Stomach (tissue), 19 donors: ENCODE measurements at places on chromosomes 3 and 15. TPM values are rescaled to one million over a fixed set of nuclear protein-coding genes. Genes with fewer than 3 reads are reported as not detected.

- no peak for DNase-seq
These were observed 210.2 kb upstream of the SLITRK3 start for GRCh38 chr3:165406425-165406824.

DNA sequence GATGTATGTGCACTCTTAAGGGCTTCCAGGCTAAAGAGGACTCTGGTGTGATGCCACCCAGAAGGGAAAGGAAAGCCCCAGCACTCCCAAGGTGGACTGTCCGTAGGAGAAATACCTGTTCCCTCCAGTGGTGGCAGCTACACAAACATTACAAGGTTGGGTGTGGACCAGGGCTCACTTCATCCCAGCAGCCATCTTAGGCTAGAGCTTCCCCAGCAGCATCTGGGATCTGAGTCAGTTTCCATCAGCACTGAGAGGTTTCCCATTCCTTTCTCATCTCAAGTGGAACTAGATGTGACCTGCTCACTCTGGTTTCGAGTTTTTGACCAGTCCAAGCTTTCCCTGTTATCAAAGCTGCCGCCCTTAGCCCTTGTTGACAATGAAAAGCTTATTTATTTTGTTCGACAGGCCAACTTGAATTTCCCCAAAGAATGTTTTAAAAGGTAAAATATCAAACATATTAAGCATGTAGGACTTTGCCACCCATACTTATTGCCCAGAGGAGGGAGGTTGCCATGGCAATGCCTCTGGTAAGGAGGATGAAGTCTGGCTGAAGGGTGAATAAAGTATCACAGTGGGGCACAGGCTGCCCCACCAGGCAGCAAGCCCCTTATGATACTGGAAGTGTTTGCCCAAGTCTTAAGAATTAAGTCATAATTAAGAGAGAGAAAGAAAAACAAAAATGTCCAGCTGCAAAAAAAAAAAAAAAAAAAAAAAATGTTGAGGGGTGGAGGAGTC is 28.9 kb downstream of the CLDN18 start:
- no peak for DNase-seq

GRCh38 chr15:66730168-66731021 is 28.4 kb downstream of the SMAD6 start:
- DNase-seq = no peak

DNA sequence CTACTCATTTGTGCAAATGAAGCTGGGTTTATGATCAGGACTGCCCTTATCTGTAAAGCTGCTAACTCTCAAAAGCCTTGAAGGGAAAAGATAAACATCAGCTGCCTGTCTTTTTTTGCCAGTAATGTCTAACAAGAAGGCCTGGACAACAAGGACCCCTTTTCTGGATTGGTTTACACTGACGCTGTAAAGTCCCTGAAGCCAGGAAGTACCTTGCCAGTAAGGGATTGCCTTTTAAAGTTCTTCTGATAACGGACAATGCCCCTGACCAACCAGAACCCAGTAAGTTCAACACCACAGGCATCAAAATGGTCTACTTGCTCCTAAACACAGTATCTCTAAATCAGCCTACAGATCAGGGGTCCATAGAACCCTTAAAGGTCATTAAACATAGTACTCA is 178.0 kb downstream of the PCCB start:
- no peak for DNase-seq

GRCh38 chr3:130276203-130276803 is 69.2 kb upstream of the COL6A5 start:
- peak; percentile 82 for DNase-seq

DNA sequence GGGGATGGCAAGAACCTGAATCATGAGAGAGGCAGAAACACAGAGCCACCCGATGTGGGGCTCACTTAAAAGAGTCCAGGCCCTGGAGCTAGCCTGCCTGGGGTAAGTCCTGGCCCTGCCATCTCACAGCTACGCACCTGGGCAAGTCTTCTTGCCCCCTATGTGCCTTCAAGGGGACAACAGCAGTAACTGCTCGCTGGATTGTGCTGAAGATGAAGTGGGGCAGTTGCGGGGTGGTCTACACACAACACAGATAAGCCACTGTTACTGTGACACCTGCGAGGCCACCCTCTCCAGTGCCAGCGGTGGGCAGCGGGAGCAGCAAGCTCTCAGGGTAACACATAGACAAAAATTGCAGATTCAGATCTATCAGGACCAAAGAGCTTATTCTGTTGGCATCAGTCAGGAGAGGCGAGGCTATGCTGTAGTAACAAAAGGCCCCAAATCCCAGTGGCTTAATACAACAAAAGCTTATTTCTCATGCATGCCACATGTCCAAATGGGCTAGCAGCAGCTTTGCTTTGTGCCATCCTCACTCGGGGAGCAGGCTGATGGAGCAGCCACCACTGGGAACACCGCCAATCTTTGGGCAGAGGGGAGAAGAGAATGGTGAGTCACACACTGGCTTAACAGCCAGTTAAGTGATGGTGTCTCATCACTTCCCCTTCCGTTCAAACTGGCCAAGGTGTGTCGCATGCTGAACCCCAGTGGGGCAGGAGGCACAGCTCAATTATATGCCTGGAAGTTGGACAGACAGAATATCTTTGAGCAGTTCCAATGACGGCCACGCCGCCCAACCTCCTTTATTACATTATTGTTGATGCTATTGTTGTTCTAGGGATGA is 78.3 kb downstream of the WNT7A start:
- DNase-seq = no peak

- no peak for DNase-seq
These were observed 41.5 kb upstream of the ATP2B2 start for GRCh38 chr3:10546820-10547263.

LSG1 gene
- total RNA-seq = 131 TPM

KBTBD12 gene
- total RNA-seq = 1.8 TPM

- peak; percentile 42 for DNase-seq
These were observed 3.3 kb upstream of the CNTN3 start for GRCh38 chr3:74617776-74618175.

DNA sequence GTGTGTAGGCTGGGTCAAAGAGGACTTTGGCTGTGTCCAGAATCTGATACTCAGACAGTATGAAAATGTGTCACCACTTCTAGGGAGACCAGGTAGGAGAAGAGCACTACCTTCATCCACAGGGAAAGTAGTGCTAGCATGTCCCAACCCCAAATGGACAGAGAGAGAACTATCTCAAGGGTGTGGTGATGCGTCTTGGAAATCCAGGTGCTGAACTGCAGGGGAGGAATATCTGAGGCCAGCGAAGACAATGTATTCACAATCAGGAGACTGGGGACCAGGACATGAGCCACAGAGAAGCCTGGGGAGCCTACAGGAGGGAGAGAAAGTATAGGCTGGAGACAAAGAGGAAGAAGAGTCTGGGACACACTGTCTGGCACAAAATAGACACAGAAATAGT is 152.0 kb upstream of the WNT5A start:
- no peak for DNase-seq

CYP8B1 gene
- total RNA-seq = not detected

GRCh38 chr3:129469026-129469425 is 29.0 kb downstream of the IFT122 start:
- peak; percentile 41 for DNase-seq

GRCh38 chr3:121660356-121661171 is at the start of gene HCLS1:
Gene HCLS1, minus strand, starts transcription at chr3:121660903. Its CDS starts 2,556 bp downstream, at chr3:121658347.
- peak; percentile 51 for DNase-seq

DNA sequence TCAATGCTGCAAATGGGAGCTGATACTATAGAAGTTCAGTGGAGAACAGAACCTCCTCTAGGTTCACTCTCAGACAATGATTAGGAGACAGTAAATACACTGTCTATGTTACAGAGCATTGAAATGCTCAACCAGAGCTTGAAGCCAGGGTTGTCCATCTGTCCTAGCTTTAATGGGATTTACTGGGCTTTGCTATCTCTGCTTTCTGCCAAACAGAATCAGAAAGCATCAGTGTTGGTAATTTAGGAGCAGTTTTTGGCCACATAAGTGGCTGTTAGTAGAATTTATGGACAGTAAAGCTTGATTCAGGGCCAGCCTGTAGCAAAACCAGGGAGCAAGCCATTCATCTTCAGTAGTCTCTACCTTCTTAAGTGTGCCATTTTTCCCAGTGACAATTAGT is 396.3 kb downstream of the LSAMP start:
- DNase-seq = no peak

DNA sequence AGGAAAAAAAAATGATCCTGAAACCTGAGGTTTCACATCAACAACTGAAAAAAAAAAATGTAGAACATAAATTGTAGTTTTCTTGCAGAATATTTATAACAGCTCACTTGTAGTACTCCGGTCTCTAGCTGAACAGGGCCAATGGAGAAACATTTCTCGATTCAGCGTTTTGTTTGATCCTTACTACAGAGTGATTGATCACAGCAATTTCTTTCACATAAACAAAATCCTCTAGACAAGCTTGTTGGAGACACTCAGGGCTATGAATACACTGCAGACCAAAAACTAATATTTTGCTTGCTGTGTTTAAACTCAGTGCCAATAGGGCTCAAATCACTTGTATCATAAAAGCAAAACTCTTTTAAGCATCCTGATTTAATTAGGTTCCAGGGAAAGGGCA is 127.0 kb upstream of the CNTN6 start:
- DNase-seq = no peak

DNA sequence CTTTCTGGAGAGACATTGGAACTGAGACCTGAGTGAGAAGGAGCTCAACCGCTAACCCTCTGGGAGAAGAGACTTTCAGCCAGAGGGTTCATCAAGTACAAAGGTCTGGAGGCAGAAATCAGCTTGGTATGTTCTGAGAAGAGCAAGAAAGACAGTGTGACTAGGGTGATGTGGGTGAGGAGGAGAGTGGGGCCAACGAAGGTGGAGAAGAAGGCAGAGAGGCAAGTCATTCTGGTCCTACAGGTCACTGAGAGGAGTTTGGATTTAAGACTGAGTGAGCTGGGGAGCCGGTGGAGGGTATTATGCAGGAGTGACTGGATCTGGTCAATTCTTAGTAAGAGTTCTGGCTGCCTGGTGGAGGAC is 12.2 kb downstream of the XIRP1 start:
- no peak for DNase-seq

GRCh38 chr15:41429003-41429890 is 12.4 kb downstream of the RTF1 start:
- no peak for DNase-seq
